Stimulated activated CD4-positive, alpha-beta T cell treated with anti-CD3 and anti-CD28 coated beads, Interleukin-2, amount 100 ng/mL, for 48 hours (primary cell): ENCODE measurements at places on chromosomes 2 and 18.

GRCh38 chr18:79068341-79068936, 755 bp upstream of the ATP9B start:
- DNase-seq = no peak

GRCh38 chr2:227079726-227080125, 84.3 kb downstream of the COL4A4 start:
- DNase-seq = no peak

DNA sequence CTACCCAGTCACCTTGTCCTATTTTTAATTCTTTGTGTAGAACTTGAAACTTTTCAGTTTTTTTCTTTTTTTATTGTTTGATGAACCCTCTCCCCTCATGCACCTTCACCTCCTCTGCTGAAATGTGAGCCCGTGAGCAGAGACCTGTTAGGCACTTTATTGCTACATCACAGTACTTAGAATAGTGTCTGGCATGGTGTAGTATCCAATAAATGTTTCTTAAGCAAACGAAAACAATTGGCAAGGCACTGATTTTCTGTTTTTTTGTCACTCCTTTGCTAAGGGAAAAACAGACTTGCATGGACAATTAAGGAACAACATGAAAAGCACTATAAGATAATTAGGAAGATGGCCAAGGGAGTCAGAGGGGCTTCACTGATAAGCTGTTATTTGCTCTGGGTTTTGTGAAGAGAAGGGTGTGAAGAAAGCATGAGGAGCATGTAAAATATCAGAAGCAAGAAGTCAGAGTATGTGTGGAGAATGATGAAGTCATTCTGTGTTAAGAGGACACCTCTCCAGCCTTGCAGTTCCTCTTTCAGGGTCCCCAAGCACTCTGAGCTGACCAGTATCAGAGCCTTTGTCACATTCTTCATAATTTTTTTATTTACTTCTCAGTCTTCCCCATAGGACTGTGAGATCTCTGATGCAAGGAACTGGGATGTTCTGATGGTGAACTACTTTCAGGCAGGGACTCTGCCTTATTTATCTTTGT, 99.7 kb upstream of the CAVIN2 start:
- DNase-seq = no peak

GRCh38 chr18:64180171-64180570, 31.3 kb upstream of the LINC00305 start:
- DNase-seq = no peak

DNA sequence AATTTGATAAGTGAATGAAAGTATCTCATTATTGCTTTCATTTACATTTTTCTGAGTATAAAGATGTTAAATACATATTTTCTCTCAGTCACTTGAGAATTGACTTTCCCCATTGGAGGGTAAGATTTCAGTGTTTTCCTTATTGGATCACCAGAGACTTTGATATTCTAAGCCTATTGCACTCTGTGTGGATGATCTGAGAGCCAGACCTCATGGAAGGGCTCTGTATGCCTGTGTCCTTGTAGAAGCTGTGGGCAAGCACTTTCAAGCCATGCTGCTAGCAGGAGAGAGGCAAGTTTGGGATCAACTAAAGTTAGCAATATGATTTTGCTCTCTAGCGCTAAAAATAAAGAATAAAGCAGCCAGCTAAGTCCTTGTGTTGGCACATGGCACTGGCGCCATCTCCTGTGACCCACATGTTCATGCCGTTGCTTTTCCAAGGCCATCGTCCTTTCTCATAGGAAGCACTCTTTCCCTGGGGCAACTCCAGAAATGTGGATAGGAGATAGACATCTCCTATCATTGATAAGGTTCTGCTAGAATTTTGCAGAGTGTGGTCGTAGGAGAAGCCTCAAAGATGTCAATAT, 72.6 kb downstream of the AOX1 start:
- no peak for DNase-seq

- DNase-seq = no peak
These were observed 45.4 kb upstream of the MYL1 start for GRCh38 chr2:210360412-210360811.

GRCh38 chr2:122105171-122105876, 349.9 kb downstream of the TSN start:
- no peak for DNase-seq

GRCh38 chr2:228065686-228066085, 115.8 kb downstream of the SPHKAP start:
- no peak for DNase-seq

DNA sequence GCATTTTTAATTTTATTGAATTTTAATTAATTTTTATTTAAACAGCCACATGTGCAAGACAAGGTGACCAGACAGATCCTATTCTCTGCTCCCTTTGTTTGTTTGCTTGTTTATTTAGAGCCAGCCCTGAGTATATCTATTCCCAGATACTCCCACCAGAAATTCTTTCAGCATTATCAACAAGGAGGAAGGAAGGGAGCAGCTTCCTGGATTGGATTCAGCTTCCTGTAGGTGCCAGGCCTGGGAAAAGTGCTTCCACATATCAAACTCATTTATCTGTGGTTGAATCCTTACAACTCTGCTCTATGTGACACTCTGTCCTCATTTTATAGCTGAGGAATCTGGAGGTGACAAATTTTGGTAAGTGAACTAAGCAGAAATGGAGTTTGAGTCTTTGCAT, 60.5 kb upstream of the KLF7 start:
- DNase-seq = no peak

GRCh38 chr18:69127873-69128500, 272.7 kb upstream of the DOK6 start:
- no peak for DNase-seq

GRCh38 chr2:173300458-173300857, 54.2 kb upstream of the CDCA7 start:
- no peak for DNase-seq

GRCh38 chr2:202773301-202773973, 98.1 kb downstream of the ICA1L start:
- DNase-seq = no peak

- DNase-seq = no peak
These were observed 57.9 kb downstream of the DCDC2C start for GRCh38 chr2:3761272-3761671.

GRCh38 chr2:109324861-109325260, 195.9 kb downstream of the SH3RF3 start:
- DNase-seq = no peak

DNA sequence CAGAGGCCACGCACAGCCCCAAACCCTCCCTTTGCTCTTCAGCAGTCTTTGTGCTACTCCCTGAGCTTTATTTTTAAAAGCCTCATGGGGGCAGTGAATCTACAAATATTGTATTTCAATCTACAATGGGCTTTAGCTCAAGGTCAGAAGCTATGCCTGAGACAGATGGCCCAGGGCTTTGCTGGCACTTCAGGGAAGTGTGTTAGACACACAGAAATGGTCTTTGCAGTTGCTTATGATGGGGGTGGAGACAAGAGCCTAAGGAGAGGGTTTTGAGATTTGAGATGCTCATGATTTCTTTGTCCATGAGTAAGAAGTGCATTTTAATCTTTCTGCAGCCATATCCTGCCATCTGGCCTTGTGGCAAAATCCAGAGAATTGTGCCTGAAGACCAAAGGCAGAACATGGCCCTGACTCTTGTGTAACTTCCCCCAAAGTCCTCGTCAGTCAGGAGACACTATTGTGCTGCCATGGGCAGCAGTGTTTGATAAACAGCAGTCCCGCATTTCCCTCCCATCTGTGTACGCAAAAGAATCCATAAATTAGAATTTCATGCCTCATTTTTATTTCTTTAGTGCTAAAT, 92.6 kb downstream of the VAPA start:
- no peak for DNase-seq

DNA sequence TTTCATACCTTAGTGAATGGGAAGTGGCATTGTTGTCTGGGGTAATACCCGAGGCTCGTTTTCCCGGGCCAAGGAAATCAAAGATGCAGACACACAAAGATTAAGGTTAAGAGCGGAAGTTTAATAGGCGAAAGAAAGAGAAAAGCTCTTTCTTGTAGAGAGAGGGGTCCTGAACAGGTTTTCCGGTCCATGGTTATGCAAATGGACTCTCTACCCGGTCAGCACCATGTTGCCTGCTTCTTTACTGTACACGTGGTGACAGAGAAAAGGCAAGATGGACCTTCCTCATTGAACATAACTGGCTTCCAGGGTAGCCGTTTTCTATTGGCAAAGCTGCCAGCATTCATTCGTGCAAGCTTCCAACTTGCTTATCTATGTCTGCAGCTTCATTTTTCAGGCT, 2063.5 kb downstream of the SUCLG1 start:
- no peak for DNase-seq

GRCh38 chr2:147623328-147623727, 221.5 kb upstream of the ACVR2A start:
- no peak for DNase-seq

GRCh38 chr18:4960578-4960977, 236.5 kb downstream of the AKAIN1 start:
- DNase-seq = no peak

DNA sequence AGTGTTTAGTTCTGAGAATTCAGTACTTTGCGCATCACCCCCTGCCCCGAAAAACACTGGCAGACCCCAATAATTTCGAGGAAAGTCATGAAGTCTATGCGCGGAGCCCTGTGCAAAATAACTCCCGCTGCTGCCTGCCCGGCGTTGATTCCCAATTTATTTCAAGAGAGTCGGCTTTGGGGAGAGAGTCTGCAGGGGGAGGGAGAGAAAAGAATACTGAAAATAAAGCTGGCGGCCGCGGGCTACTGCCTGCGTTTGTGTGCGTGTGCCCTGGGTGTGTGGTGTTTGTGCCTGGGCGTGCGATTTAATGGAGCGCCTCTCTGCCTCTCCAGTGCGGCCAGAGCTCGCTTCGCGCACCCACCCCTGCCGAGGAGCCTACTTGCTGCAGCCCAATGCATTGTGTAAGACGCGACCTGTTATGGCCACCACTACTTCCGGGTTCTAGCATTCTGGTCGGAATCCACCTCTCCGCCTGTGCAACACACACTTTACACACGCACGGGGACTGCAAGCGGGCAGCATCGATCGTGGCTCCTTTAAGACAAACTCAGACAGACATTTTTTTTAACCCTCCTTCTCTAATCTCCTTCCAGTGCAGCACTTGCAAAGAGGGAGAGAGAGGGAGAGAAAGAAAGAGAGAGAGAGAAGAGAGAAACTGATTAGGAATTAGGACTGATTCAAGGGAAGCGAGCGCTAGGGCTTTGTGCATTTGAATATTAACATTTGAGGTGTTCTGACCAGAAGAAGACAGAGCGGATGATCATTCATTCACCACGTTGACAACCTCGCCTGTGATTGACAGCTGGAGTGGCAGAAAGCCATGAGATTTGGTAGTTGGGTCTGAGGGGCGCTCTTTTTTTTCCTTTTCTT, at the start of gene MEIS1:
TSS of gene MEIS1 (plus strand) at position 447 of the 870 bp plus-strand sequence. CDS start 732 bp downstream, outside the sequence.
- no peak for DNase-seq

DNA sequence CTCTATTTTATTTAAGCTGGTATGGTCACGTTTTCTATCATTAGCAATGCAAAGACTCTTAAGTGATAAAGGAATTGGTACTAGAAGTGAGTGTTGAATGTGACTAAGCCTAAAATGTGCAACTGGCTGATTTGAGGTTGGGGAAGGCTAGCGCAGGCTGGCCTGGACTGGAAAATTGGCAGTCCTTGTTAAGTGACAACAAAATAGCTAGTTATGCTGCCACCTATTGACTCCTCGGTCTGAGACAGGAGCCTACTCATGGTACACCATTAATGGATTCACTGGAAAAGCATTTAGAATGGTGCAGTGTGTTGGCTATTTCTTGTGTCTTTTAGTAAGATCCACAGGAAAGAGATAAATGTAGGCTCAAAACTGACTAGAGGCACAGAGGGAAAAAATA, 5.7 kb upstream of the WIPF1 start:
- DNase-seq = no peak

- no peak for DNase-seq
These were observed 2.8 kb downstream of the CPS1 start for GRCh38 chr2:210559182-210559581.

- no peak for DNase-seq
These were observed 1659.8 kb upstream of the CELF4 start for GRCh38 chr18:39225373-39225772.

DNA sequence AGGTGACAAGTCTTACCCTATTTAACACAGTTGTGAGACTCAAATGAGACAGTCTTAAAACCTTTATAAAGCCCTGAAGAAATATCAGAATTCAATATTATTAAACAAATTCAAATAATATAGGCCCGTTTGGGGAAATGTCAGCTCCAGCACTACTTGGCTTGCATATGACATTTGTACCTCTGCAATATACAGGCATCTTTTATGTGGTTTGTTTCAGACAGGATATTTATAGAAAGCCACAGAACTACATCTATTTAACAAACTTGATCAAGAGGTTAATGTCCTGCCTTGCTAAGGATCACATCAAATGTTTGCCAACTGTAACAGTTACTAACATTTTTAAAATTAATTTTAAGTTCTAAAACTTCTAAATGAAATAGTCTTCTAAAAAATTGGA, 3.2 kb upstream of the MREG start:
- no peak for DNase-seq

- peak; percentile 6 for DNase-seq
These were observed 5.4 kb downstream of the MARS2 start for GRCh38 chr2:197710424-197711042.

- DNase-seq = no peak
These were observed 17.2 kb downstream of the RALB start for GRCh38 chr2:120269816-120270215.

DNA sequence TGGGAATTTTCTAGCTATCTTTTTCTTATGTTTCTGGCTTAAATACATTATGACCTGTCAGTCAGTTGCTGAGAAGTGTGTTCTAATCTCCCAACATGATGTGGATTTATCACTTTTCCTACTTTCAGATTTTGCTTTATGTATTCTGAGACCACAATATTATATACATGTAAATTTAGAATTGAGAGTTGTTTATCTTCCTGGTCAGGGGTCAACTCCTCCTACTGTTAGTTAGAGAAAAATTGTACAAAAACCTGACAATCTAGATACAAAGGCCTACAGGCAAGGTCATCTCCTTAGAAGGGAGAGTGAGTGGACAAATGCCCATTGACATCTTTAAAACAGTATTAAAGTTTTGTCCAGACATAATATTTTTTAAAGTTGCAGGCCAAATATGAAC, 30.6 kb downstream of the C18orf63 start:
- no peak for DNase-seq

GRCh38 chr2:66872081-66872985, 437.4 kb downstream of the MEIS1 start:
- no peak for DNase-seq

DNA sequence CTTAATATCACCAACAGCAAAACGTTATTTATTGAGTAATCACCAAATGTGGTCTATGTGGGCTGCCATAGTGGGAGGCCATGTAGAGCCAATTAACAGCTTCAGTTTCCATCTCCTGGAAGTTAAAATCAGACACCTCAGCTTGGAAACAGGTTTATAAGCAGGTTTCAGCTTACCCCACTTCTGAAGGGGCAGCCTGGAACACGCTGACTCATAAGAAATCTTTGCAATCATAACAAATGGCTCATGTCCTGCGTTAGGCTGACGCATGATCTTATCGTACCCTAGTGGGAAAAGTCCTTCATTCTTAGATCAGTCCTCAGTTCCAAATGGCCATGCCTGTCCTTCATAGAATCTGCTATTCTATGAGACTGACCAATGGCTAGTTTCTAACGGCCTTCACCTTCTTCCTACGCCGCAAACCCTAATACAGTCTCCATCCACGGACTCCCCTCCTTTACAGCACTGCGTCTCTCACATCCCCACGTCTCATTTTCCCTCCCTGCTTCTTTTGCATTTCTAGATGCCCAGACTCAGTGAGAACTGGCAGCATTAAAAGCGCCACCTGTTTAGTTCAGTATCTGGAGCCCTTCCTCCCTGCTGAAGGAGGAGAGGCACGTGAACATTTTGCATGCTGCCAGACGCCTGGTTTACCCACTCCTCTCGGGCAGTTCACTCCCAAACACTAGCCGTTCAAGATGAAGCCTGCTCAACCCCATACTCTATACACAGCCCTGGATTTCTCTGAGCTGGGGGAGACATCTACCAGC, 24.2 kb upstream of the BZW1 start:
- DNase-seq = no peak
